Activated CD4-positive, alpha-beta T cell treated with anti-CD3 and anti-CD28 coated beads for 48 hours (primary cell): ENCODE measurements at places on chromosomes 16 and 17.

DNA sequence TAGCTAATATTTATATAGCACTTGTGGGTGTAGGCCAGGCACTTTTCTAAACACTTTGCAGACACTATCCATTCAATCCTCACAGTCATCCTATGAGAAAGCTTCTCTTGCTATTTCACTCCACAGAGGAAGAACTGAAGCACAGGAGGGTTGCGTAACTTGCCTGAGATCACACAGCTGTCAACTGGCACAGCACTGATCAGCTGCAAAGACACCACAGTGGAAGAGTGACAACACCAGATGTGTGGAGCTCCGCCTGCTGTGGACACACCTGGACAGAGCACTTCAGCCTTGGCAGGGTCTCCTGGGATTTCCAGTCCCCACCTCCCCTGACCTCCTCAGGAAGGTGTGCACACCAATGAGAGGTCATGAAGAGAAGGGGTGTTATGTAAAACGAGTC is 13.3 kb upstream of the CNEP1R1 start:
- DNase-seq: no peak

- DNase-seq: no peak
These were observed 17.1 kb downstream of the CDH16 start for GRCh38 chr16:66901626-66902025.

- no peak for DNase-seq
These were observed 303.3 kb downstream of the CEP112 start for GRCh38 chr17:65888649-65889048.

DNA sequence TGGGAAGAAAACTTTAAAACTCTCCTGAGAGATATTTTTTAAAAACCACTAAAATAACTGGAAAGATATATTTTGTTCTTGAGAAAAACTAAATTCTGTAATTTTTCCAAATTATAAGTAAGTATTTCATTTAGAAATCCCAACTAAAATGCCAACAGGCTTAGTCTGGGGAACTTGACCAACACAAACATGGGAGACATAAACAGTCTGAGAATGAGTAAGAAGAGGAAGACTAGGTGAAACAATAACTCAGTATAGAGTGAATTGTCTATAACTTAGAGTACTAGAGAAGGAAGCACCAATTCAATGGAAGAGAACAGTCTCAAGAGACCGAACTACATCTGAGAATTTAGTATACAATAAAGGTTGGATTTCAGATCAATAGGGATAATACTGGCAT is 2.9 kb downstream of the CMTM1 start:
- no peak for DNase-seq
